AG04450 (cell line): ENCODE measurements at places on chromosomes 1 and 21. TPM values are rescaled to one million over a fixed set of nuclear protein-coding genes. Genes with fewer than 3 reads are reported as not detected.

CYP4Z1 gene
- polyA plus RNA-seq: not detected in 2 replicates

THEM5 gene
- polyA plus RNA-seq: not detected in 2 replicates

IGSF21 gene
- polyA plus RNA-seq: not detected in 2 replicates

BTBD8 gene
- polyA plus RNA-seq: 3.1 and 5.0 TPM in 2 replicates

DNALI1 gene
- 13.1 and 14.2 TPM in 2 replicates for polyA plus RNA-seq

DNASE2B gene
- polyA plus RNA-seq: not detected in 2 replicates

HCN3 gene
- 1.5 and 1.7 TPM in 2 replicates for polyA plus RNA-seq

DNA sequence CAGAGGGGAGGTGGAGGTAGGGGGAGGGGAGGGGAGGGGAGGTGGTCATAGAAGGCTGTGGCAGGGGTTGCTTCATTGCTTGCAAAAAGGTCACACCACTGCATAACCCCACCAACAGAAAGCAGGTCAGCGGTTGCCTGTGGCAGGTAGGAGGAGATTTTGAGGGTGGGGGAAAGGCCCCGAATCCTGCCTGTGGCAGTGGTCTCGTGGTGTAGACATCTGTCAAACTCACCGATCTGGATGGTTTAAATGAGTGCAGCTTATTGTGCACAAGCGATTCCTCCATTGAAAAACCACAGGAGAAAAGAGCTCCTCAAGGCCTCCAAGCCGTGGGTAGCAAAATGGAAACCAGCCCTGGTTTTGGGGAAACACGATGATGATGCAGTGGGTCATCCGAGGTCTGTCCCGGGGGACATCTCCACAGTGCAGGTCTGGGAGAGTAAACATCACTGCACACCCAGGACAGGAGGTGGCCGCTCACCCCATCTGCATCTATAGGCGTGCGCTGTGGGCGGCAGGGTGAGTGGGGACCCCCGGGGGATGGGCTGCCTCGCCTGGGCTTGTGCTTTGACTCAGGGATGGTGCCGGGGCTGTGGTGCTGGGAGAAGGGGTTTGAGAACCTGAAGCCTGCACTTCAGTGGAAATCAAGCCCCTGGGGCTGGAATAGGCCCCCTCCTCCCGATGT, 112.3 kb downstream of the CRYAA start:
- no peak for DNase-seq

DNA sequence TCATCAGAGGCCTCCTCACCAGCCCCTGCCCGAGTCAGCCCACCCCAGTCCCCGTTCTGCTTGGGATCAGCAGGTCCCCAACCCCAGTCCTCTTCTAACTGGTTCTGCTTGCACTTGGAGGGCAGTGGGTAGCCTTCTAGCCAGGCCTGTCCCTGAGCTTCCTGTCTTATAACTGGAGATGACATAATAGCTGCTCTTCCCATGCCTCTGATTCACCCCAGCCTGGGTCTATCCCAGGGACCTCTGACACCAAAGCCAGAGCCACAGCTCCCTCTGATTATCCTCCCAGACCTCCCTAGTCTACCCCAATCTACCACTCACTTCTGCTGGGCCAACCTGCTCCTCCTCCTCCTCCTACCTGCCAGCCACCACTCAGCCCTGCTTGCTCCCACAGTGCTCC, 31.4 kb downstream of the IQGAP3 start:
- no peak for DNase-seq

DNA sequence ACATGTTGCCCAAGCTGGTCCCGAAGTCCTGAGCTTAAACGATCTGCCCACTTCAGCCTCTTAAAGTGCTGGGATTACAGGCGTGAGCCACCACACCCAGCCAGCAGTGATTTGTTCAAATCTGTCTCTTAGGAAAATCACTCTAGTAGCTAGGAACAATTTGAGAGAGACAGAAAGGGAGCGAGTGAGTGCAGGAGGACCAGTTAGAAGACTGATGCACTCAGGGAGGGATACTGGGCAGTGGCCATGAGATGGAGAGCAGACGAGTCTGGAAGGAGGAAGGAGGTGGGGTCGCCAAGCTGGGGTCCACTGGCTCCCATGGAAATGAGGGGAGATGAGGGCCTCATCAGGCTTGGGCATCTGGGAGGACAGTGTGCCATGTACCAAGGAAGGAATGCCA, 23.6 kb upstream of the SSBP3 start:
- no peak for DNase-seq

DNA sequence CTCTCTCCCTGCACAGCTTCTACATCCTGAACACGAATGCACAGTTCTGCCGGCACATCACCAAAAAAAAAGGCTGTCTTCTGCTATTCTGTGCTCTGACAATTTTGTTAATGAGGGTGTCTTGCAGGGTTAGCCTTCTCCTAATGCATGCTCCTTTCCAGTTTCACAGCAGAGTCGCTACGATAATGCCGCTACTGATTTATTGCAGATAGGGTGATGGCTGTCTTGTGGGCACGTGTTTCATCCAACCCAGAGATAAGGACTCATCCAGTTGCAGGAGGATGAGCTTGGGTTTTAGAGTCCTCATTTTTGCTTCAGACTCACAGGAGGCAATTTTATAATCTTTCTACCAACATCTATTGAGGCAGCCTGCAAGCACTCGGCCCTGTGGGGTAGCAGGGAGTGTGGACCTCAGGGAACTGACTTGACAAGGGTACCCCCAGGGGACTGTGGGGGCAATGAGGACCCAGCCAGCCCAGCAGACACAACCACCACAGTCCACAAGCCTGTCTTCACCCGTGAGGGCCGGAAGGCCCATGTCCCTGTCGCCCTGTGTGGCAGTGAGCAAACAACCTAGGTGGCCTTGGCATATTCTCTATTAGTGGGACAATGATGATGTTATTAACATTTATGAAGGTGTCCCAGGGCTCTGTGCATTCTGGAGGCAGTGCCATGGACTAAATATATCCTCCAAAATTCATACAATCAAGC, 15.4 kb upstream of the UTS2 start:
- DNase-seq: no peak

DNA sequence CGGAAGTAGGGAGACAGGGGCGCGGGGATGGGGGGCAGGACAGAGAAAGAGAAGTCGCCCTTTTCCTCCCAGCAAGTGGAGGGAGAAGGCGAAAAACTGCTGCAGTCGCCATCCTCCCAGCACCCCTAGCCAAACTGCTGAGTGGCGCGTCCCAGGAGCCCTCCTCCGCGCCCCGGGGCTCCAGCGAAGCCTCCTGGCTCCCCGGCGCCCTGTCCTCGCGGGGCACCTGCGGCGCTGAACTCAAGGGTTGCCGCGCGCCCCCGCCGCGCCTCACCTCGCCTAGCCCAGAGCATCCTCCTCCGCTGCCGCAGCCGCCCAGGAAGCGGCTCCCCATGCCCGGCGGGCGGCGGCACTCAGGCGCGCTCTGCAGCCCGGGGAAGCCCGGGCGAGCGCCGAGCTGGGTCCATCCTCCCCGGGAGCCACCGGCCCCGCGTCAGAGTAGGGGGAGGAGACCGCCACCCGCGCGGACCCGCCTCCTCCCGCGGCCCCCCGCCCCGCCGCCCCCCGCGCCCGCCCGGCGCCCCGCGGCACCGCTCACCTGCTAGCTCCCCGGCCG, at the start of gene DAB1:
Gene DAB1, minus strand, starts transcription at position 405 of the 556 bp plus-strand sequence. CDS start 133,030 bp downstream, outside the sequence.
- no peak for DNase-seq

DNA sequence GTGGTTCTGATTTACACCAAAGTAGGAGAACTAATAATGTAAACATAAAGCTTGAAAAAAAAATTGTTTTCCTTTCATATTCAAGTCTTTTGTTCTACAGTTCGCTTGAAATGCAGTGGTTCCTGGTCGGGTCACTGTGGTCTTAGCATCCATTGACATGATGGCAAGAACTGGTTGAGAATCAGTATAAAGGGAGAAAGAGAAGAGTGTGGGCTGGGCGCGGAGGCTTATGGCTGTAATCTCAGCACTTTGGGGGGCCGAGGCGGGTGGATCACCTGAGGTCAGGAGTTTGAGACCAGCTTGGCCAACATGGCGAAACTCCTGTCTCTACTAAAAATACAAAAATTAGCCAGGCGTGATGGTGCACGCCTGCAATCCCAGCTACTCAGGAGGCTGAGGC, 250.9 kb downstream of the BACH1 start:
- DNase-seq: no peak

DNA sequence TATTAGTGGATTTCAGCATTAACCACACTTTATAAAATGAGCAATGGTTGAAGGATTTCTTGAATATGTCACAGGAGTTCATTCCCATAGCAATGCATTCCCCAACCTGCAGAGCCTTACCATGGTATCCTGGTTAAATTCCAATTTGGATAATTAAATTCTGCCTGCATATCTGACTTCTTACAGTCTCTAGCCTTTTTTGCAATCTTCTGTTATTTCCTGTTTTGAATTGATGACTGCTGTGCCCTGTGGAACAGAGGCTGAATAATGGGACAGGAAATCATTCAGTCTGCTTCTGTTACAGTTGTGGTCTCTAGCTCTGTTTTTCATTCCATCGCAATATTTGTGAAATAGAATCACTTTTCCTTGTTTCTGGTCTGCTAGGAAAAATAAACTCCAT, 1823.9 kb downstream of the PLA2G4A start:
- peak; percentile 8 for DNase-seq

GRCh38 chr1:157806431-157807149, 13.3 kb downstream of the FCRL1 start:
- DNase-seq: no peak

DNA sequence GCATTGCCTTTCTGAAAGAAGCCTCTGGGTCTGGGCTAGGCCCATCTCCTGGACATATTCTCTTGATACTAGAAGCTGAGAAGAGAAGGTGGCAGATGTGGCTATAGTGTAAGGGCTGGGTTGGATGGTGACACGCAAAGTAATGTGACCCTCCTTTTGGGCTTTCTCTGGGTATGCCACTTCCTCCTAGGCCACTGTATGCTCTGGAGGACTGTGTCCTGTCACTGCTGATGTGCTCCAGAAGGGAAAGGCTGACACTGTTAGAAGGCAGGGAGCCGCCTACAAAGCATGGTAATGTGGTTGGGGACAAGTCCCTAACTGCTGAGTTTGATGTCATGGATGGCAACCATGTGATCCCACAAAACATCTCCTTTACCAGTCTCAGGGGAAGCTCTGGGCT, 112.1 kb downstream of the BCAR3 start:
- no peak for DNase-seq

DNA sequence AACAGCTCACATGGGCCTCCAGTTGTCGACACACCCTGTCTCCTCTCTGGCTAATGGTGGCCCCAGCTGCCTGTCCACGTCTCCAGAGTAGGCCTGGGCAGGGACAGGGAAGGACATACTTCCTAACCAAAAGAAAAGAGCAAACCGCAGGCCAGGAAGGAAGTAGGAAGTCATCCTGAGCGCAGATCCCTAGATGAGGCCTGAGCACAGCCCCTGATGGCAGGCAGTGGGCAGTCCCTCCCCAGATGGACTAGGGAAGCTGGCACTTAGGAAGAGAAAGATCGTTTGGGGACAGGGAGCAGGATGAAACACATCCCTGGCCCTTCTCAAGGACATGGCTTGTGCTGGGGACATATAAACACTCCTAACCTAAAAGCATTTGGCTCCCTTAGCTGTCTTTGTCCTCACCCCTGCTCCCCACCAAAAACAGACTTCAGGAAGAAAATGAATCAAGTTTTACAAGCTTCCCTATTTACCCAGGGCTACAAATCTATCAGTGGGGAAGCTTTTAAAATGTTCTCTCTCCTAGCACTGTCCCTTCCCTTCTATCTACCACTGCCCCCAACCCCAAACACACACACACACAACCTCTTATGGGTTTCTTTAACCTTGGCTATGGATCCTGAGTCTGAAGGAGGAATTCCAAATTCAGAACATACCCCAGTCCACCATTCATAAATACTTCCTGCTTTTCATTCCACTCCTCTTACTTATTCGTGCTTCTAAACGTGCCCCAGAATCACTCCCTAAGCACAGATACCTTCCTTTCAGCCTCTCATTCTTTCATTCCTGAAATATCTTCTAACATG, 21.1 kb downstream of the SSBP3 start:
- peak; percentile 4 for DNase-seq

- no peak for DNase-seq
Observed at GRCh38 chr1:79895573-79895972, 889.0 kb upstream of the ADGRL4 start.

- DNase-seq: no peak
Observed at GRCh38 chr1:210412240-210412639, 83.5 kb downstream of the HHAT start.

GRCh38 chr21:36470294-36470693, 9.6 kb downstream of the CLDN14 start:
- DNase-seq: no peak

DNA sequence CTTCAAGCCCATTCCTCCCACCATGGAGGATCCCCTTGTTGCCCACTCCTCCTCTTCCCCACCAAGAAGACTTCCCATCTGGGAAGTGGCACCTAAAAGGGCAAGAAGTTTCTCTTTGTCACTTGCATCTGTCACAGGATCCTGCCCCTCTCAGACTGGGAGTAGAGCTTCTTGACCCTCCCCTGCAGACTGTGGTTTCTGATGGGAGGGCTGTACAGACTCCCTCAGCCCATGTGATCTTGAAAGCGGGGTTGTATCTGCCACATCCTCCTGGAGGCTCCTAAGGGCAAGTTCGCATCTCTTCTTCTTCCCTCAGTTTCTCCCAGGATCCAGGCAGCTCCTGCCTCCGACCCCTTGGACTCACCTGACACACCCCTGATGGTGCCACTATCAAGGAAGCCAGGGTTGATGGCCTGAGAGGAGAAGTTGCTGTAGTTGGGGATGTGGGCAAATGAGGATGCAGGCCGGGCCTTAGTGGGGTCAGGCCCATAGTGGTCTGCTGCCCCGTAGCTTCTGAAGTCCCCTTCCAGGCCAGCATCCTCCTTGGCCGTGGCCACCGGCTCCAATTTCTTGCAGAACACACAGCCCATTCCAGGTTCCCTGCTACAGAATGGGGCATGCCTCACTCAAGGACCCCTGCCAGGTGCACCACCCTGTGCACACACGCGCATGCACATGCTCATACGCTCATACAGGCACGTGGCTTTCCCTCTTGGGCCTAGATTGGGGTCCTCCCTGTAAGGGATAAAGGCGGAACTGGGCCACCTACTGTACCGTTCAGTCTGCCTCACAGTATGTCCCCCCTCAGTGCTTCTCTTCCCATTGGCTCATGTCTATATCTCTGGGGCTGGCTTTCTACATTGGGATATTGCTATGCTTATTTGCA, 11.4 kb downstream of the FGR start:
- no peak for DNase-seq

DNA sequence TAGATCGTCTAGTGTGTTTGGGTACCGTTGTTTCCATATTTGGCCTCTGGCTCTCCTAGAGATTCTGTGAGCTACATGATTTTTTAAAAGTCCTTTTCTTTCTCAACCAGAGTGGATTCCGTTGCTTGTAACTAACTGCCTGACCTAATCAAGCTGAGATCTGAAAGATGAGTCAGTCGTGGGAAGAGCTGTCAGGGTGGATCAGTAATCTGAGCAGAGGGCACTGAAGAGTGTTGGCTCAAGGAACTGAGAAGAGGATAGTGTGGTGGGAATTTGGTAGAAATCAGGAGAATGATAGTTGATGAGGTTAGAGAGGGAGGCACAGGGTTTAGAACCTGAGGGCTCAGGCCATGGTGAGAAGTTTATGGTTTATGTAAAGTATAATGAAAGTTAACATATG, 52.2 kb downstream of the TRAF5 start:
- DNase-seq: no peak
